ENCODE measurements at places on chromosomes 2 and 18. TPM values are rescaled to one million over a fixed set of nuclear protein-coding genes. Genes with fewer than 3 reads are reported as not detected.

The CMPK2 gene
- total RNA-seq: 0.30 TPM

The OSR1 gene
- 22.9 TPM for total RNA-seq

The CNDP1 gene
- total RNA-seq: 0.15 TPM

The CCL20 gene
- total RNA-seq: 2.2 TPM

The RPRM gene
- not detected for total RNA-seq

The C1GALT1C1L gene
- 1.0 TPM for total RNA-seq

The FNDC4 gene
- 9.8 TPM for total RNA-seq

The KIAA1328 gene
- 3.1 TPM for total RNA-seq

The DCDC2C gene
- total RNA-seq: not detected

The CFAP53 gene
- 0.34 TPM for total RNA-seq

The ACKR3 gene
- total RNA-seq: 0.15 TPM

The GMPPA gene
- 57.2 TPM for total RNA-seq

The DSEL gene
- 18.0 TPM for total RNA-seq

The TMEM37 gene
- total RNA-seq: 0.45 TPM

The KANSL1L gene
- total RNA-seq: 6.1 TPM

The CASP10 gene
- 1.5 TPM for total RNA-seq

The DLX2 gene
- 0.15 TPM for total RNA-seq

The MLPH gene
- total RNA-seq: 27.2 TPM

The ZNF396 gene
- 0.67 TPM for total RNA-seq

The MC2R gene
- total RNA-seq: not detected

The CCDC178 gene
- not detected for total RNA-seq

The DES gene
- total RNA-seq: 5.0 TPM

The FAM237A gene
- not detected for total RNA-seq

The ANKRD30BL gene
- not detected for total RNA-seq

Measured in bronchus fibroblast of lung (primary cell).